Motor neuron (in vitro differentiated cells): ENCODE measurements at places on chromosomes 6 and 20. TPM values are rescaled to one million over a fixed set of nuclear protein-coding genes. Genes with fewer than 3 reads are reported as not detected.

The PEX7 gene
- 5.3 and 6.5 TPM in 2 replicates for total RNA-seq

The BPIFB1 gene
- 0.38 and 0.53 TPM in 2 replicates for total RNA-seq

The TTLL9 gene
- 12.0 and 23.3 TPM in 2 replicates for total RNA-seq

The SAMD5 gene
- 3.1 and 3.6 TPM in 2 replicates for total RNA-seq

GRCh38 chr20:23148731-23149570 is 62.8 kb upstream of the CD93 start:
- no peak for ATAC-seq

- peak; percentile 51 for ATAC-seq
Observed at GRCh38 chr6:13877051-13877450, 47.7 kb upstream of the RNF182 start.
